ENCODE measurements at places on chromosomes 12 and 14. TPM values are rescaled to one million over a fixed set of nuclear protein-coding genes. Genes with fewer than 3 reads are reported as not detected.

- no peak for DNase-seq
Measured at GRCh38 chr14:92389598-92390158, 66.7 kb downstream of the SLC24A4 start.

- no peak for DNase-seq
Measured at GRCh38 chr14:75120541-75121291, 6.1 kb downstream of the NEK9 start.

- DNase-seq = no peak
Measured at GRCh38 chr14:91218014-91218413, 26.5 kb downstream of the GPR68 start.

GRCh38 chr12:48824905-48825304, 6.6 kb downstream of the CACNB3 start:
- DNase-seq = no peak

DNA sequence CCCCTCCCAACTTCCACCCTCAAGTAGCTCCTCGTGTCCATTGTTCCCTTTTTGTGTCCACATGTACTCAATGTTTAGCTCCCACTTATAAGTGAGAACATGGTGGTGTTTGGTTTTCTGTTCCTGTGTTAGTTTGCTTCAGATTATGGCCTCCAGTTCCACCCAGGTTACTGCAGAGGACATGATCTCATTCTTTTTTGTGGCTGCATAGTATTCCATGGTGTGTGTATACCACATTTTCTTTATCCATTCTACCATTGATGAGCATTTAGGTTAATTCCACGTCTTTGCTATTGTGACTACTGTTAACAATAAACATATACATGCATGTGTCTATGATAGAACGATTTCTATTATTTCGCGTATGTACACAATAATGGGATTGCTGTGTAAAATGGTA, 362.6 kb downstream of the TMTC2 start:
- no peak for DNase-seq

Gene IL26
- total RNA-seq = 0.53 TPM

Gene PTHLH
- total RNA-seq = not detected

GRCh38 chr12:74780182-74780849, 242.7 kb downstream of the ATXN7L3B start:
- DNase-seq = no peak

DNA sequence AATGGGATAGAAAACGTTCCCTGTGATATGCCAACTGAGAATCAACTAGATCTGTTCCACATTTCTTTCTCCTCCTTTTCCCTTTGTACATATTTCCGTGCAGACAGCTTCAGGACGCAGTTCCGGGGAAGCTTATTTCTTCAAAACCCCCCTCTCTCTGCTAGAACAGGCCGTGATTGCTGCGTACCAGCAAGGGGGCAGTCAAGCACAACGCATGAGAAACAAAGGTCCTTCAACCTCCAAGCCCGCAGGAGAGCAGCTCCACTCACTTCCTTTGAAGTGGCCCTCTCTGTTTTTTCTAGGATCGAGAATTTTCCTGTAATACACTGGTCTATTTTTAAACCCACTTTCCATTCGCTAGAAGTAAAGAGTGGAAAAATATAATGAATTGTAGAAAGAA, 80.8 kb downstream of the ZNF664 start:
- no peak for DNase-seq

Gene OLR1
- total RNA-seq = not detected

- DNase-seq = no peak
Measured at GRCh38 chr14:59377491-59377890, 87.7 kb downstream of the GPR135 start.

- no peak for DNase-seq
Measured at GRCh38 chr12:105457026-105457425, 126.5 kb downstream of the C12orf75 start.

DNA sequence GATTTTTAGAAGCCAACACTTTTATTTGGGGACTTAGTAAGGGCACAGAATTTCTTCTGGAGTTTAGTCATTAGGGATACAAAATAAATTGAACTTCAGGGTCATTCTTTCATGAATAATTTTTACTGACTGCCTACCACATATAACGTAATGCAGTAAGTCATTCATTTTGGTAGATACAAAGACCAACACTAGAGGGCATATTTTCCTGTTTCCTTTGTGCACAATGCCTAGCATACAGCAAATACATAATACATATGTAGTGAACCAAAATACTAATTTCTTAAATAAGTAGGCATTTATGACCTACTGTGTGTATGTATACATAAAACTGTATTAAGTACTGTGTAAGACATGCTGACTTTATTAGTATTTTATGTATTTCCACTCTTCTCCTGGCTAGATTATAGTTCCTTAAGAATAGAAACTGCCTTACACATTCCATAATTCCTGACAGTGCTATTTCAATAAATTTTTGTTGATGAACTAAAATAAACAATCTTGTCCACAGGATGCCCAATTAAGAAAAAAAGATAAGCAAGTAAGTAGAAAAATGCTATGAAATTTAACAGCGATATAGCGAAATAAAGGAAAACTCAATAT, 47.9 kb downstream of the PPP1R12A start:
- DNase-seq = no peak

GRCh38 chr12:31226639-31227038, 99.3 kb downstream of the SINHCAF start:
- DNase-seq = no peak

- no peak for DNase-seq
Measured at GRCh38 chr14:51022769-51023168, 72.1 kb downstream of the TRIM9 start.

DNA sequence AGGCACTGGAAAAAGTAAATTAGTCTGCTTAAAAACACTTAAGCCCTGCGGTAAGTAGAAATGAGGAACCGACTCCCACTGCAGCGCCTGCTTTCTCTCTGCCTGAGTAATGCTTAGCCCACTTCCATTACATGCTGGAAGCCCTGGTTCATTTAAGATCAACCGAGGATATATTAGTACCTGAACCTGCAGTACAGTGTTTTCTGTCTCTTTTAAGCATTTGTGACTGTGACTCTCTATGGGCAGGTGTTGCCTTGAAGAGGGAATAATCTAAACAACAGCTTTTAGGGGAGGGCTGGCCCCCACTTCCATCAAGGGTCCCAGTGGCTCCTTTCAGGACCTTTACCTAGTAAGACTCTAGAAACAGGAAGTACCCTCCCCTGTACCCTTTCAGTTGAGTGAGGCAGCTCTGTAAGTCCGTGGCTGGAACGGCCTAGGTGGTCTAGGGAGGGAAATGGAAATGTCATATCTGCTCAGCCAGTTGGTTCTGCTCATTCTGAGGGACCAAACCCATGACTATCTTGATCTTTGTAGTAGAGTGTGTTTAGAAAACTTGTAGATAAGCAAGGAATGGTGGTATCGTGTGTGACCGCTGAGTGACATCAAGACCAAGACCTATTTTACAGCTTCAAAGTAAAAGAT, 56.2 kb downstream of the FNTB start:
- no peak for DNase-seq
